ENCODE measurements at places on chromosomes 6 and 20. TPM values are rescaled to one million over a fixed set of nuclear protein-coding genes. Genes with fewer than 3 reads are reported as not detected.

The BPIFB2 gene
- not detected for total RNA-seq

- no peaks in the 10 kb centered on the region for H3K4me1 ChIP-seq
- no peak overlapping the region for H3K27ac ChIP-seq
- no peak for DNase-seq
- no peaks in the 10 kb centered on the region for H3K27me3 ChIP-seq
These were observed 535.6 kb downstream of the QKI start for GRCh38 chr6:163950159-163950558.

- no peak overlapping the region for H3K27ac ChIP-seq
- no peaks in the 10 kb centered on the region for H3K36me3 ChIP-seq
- no peaks in the 10 kb centered on the region for H3K4me1 ChIP-seq
- peaks cover 6% of the 10 kb centered on the region for H3K27me3 ChIP-seq
- H3K4me3 ChIP-seq, result no peak overlapping the region
These were observed 37.1 kb downstream of the TNFAIP3 start for GRCh38 chr6:137903933-137904821.

- H3K4me3 ChIP-seq, result no peak overlapping the region
- H3K36me3 ChIP-seq, result no peaks in the 10 kb centered on the region
- peaks cover 76% of the 10 kb centered on the region for H3K27me3 ChIP-seq
- H3K27ac ChIP-seq, result no peak overlapping the region
- DNase-seq, result no peak
- H3K4me1 ChIP-seq, result no peaks in the 10 kb centered on the region
These were observed 190.1 kb upstream of the VGLL2 start for GRCh38 chr6:117075218-117075617.

GRCh38 chr20:51388756-51389542, 153.6 kb downstream of the NFATC2 start:
- H3K27ac ChIP-seq, result no peak overlapping the region
- H3K4me3 ChIP-seq, result no peak overlapping the region
- no peaks in the 10 kb centered on the region for H3K4me1 ChIP-seq
- H3K27me3 ChIP-seq, result peaks cover 21% of the 10 kb centered on the region

- no peaks in the 10 kb centered on the region for H3K4me1 ChIP-seq
- no peaks in the 10 kb centered on the region for H3K36me3 ChIP-seq
- no peaks in the 10 kb centered on the region for H3K27me3 ChIP-seq
- DNase-seq, result peak; percentile 13
- no peak overlapping the region for H3K4me3 ChIP-seq
These were observed 474.1 kb downstream of the RNF144B start for GRCh38 chr6:18861204-18861603.

DNA sequence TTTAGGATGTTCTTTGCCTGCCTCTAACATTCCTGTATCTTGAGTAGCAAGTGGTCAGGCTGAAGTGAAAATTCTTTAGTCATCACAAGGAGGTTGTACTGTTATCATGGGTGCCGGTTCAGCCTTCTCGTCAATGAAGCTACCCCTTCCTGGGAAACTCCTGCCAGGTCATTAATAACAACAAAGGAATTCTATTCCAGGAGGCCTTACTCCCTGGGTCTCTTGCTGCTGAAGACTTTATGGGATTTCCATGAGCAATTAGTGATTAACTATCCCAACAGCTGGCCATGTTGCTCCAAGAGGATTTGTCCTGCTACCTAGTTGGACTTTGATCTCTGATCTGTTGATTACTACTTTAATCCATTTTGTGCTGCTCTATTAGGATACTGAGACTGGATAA, 62.7 kb upstream of the ELOVL5 start:
- no peaks in the 10 kb centered on the region for H3K27me3 ChIP-seq
- H3K4me1 ChIP-seq, result no peaks in the 10 kb centered on the region
- no peak overlapping the region for H3K4me3 ChIP-seq
- no peaks in the 10 kb centered on the region for H3K36me3 ChIP-seq
- no peak overlapping the region for H3K27ac ChIP-seq

The TOX2 gene
- 2.4 TPM for total RNA-seq

- peaks cover 39% of the 10 kb centered on the region for H3K36me3 ChIP-seq
- H3K27ac ChIP-seq, result peak overlapping the region; percentile 59
- no peak for DNase-seq
- H3K27me3 ChIP-seq, result no peaks in the 10 kb centered on the region
- H3K4me3 ChIP-seq, result no peak overlapping the region
These were observed 22.9 kb downstream of the DHX35 start for GRCh38 chr20:38985060-38985459.

DNA sequence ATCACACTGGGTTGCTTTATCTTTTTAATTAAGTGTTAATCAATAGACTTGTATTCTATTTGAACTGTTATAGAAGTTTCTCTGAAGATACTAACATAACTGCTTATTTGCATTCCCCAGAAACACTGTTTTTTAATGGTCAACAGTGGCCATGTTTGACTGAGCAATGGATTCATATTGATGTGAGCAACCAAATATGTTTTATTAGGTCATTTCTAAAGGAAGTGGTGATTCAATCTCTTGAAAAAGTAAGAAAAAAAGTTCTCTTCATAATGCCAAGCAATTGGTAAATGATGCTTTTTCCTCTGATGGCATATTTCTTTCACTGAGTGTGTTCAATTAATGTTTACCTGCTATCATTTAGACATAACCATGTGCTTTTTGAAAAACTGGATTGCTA, 593.0 kb upstream of the CITED2 start:
- H3K4me3 ChIP-seq, result no peak overlapping the region
- no peak for DNase-seq
- H3K27ac ChIP-seq, result no peak overlapping the region
- no peaks in the 10 kb centered on the region for H3K36me3 ChIP-seq

DNA sequence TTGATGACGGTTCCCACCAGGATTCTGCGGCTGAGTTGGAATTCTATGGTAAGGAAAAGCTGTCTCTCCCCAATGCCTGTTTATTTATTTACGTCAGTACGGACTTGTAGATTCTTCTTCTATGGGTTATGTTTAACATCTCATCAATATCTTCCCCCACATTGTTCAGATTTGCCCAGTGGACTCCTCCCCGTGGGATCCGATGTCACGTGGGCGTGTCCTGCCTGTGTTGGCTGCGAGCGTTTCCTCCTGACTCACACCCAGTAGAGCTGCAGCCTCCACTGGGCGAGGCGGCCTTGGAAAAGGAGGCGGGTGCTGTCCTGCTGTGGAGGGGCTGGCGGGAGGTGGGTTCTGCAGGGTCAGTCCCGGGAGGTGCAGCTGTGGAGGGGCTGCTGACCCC, 46.8 kb upstream of the SLCO4A1 start:
- H3K36me3 ChIP-seq, result no peaks in the 10 kb centered on the region
- H3K27me3 ChIP-seq, result no peaks in the 10 kb centered on the region
- peak; percentile 72 for DNase-seq
- H3K27ac ChIP-seq, result no peak overlapping the region
- peaks cover 34% of the 10 kb centered on the region for H3K4me1 ChIP-seq
- H3K4me3 ChIP-seq, result no peak overlapping the region

DNA sequence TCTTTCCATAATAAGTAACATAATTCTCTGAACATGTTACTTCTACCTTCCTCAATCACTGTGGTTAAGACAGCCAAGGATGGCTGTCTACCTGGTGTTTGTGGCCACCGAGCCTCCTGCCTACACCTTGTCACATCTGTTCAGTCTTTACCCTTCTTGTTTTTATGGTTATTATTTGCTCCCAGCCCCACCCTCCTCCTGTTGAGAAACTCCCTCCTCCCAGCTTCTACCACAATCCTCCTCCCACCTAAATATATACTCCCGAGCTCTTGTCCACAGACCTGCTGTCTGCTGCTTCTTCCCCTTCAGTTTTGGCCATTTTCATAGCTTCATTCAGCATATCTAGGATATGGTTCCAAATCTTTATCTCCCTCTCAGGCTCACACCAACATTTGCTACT, 35.7 kb upstream of the GABRR1 start:
- no peak overlapping the region for H3K4me3 ChIP-seq
- peaks cover 35% of the 10 kb centered on the region for H3K27me3 ChIP-seq
- H3K36me3 ChIP-seq, result no peaks in the 10 kb centered on the region
- no peak for DNase-seq
- H3K27ac ChIP-seq, result no peak overlapping the region

GRCh38 chr6:40252531-40253258, 318.4 kb upstream of the MOCS1 start:
- no peak overlapping the region for H3K27ac ChIP-seq
- no peaks in the 10 kb centered on the region for H3K4me1 ChIP-seq

DNA sequence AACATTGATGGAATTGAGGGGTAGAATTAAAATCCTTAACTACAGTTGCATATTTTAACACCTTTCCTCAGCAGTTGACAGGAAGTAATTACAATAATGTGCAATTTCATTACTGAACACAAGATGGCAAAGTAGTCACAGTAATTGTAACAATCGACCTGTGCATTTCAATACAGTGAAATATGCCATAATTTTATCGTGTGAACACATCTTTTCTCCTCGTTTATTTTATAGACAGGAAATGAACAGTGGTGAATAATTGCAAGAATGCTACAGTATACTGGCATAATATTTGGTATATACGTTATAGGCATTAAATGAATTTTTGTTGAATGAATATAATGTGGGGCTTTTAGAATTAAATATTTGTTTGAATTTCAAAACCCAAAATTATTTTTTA, 25.0 kb downstream of the CYB5R4 start:
- no peak overlapping the region for H3K4me3 ChIP-seq
- H3K27me3 ChIP-seq, result no peaks in the 10 kb centered on the region
- peaks cover 4% of the 10 kb centered on the region for H3K36me3 ChIP-seq
- peak overlapping the region; percentile 3 for H3K27ac ChIP-seq
- H3K4me1 ChIP-seq, result peaks cover 9% of the 10 kb centered on the region

DNA sequence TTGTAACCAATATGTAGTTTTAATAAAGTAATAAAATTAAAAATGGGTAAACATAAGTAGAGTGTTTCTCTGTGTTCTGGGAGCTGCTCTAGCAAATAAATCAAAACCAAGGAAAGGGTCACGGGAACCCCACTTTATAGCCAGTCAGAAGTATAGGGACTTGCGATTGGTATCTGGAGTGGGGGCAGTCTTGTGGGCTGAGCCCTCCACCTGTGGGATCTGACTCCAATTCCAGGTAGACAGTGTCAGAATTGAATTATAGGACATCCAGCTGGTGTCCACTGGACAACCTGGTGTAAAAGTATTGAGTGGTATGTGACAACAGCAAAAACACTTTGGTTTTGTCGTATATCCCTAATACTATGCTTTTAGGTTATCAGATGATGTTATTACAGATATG, 14.5 kb downstream of the SOD2 start:
- no peak overlapping the region for H3K4me3 ChIP-seq
- DNase-seq, result no peak
- peaks cover 100% of the 10 kb centered on the region for H3K36me3 ChIP-seq
- H3K27me3 ChIP-seq, result no peaks in the 10 kb centered on the region
- H3K4me1 ChIP-seq, result peaks cover 11% of the 10 kb centered on the region

The PABPC1L gene
- 182 TPM for total RNA-seq

DNA sequence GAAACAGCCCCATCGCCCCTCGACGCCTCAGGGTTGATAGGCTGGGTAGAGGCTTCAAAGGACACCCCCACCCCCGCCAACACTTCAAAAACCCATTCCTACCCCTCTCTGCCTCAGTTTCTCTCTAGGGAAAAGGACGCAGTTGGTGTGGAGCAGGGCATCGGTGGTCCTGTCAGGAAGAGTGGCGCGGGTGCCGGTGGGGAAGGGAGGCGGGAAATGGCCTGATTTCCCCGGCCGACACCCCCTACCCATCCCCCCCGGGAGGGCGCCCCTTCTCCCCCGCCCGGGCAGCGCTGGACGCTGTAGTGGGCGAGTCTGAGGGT, 367 bp downstream of the NRSN2 start:
- no peak overlapping the region for H3K27ac ChIP-seq
- DNase-seq, result no peak
- H3K4me1 ChIP-seq, result peaks cover 16% of the 10 kb centered on the region

- H3K4me1 ChIP-seq, result no peaks in the 10 kb centered on the region
- no peak for DNase-seq
- H3K36me3 ChIP-seq, result peaks cover 74% of the 10 kb centered on the region
- H3K27ac ChIP-seq, result no peak overlapping the region
These were observed 41.8 kb downstream of the WDR27 start for GRCh38 chr6:169659820-169660610.

GRCh38 chr20:13436530-13436929, 202.2 kb downstream of the TASP1 start:
- no peaks in the 10 kb centered on the region for H3K4me1 ChIP-seq
- DNase-seq, result no peak
- no peak overlapping the region for H3K4me3 ChIP-seq
- H3K36me3 ChIP-seq, result peaks cover 12% of the 10 kb centered on the region
- H3K27me3 ChIP-seq, result no peaks in the 10 kb centered on the region

DNA sequence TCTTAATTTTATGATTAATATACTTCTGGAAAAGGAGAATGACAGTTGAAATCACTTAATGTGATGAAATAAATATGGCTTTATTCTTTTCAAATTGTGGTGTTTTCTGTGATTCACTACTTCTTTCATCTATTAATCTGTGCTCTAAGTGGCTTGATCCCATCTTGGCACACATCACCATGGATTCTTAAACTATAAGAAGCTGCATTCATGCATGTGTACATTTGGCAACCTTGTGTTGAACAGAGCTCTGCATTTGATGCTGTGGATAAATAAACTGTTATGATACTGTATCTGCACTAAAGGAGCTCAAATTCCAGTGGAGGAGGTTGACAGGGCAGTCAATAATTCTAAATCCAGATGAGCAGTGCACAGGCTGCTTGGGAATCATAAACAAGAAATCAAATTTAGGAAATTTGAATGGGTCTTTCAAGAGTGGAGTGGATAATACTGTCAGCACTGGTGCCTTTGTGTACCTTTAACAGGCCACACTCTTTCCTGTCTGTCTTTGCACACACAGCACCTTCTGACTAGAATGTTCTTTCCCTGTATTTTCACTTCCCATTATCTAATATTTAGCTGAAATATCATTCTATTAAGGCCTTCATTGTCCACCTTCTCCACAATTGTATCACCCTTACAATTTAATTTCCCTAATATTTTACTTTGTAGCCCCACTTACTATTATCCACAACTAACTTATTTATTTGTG, 252.9 kb downstream of the GRM1 start:
- no peaks in the 10 kb centered on the region for H3K4me1 ChIP-seq
- H3K4me3 ChIP-seq, result no peak overlapping the region
- no peak overlapping the region for H3K27ac ChIP-seq
- H3K27me3 ChIP-seq, result no peaks in the 10 kb centered on the region

The IPCEF1 gene
- total RNA-seq, result not detected

GRCh38 chr6:12595161-12595811, 121.3 kb upstream of the PHACTR1 start:
- no peaks in the 10 kb centered on the region for H3K27me3 ChIP-seq
- H3K4me3 ChIP-seq, result no peak overlapping the region
- peaks cover 9% of the 10 kb centered on the region for H3K4me1 ChIP-seq
- no peak for DNase-seq

The CPXM1 gene
- not detected for total RNA-seq

The PBOV1 gene
- total RNA-seq, result not detected

GRCh38 chr6:84635081-84635761, 129.2 kb downstream of the TBX18 start:
- no peak overlapping the region for H3K4me3 ChIP-seq
- peaks cover 25% of the 10 kb centered on the region for H3K4me1 ChIP-seq
- H3K36me3 ChIP-seq, result no peaks in the 10 kb centered on the region
- H3K27ac ChIP-seq, result peak overlapping the region; percentile 28
- H3K27me3 ChIP-seq, result no peaks in the 10 kb centered on the region

All from MCF 10A (cell line).